ENCODE measurements at places on chromosomes 11 and 22.

DNA sequence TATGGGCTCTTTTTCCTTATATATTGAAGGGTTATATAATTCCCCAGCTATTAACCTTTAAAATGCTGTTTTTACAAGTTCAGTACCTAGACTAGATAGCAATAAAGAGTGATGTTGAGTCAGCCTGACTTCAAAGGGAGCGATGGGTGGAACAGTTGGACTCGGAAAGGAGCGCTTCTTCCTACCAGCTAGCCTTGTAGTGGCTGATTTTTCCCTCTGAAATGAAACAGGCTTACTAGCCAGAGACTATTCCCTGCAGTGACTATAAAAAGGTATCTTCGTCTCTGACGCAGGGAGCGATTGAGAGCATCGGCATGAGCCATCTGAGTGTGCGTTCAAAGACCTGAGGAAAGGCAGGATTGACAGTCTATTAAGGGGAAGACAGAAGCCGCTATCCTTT is 66.0 kb upstream of the GRAMD1B start:
- no peak for DNase-seq

DNA sequence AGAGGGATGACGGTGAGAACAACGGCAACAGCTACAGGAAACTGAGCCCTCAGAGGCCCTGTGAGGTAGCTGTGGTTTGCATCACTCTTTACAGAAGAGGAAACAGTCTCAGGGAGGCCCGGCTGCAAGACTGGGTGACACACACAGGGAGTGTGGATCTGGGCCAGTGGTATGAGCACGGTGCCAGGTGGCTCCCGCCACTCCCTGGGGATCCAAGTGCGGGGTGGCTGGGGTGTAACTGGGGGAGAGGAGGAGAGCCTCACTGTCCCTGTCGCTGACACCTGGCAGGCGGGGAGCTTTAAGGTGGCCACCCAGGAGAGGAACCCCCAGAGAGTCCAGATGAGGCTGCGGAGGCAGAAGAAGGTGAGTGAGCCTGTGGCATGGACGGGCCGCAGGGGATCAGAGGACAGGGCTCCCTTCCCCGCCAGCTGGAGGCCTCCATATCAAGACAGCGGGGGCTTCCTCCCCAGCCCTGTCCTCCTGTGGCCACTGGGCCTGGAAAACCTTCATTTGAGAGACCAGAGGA is 5.6 kb downstream of the RGL4 start:
- DNase-seq = peak; percentile 53

GRCh38 chr11:28703371-28703770 is 595.2 kb downstream of the METTL15 start:
- DNase-seq = no peak

- no peak for DNase-seq
Measured at GRCh38 chr22:42868751-42869251, 11.7 kb upstream of the ARFGAP3 start.

DNA sequence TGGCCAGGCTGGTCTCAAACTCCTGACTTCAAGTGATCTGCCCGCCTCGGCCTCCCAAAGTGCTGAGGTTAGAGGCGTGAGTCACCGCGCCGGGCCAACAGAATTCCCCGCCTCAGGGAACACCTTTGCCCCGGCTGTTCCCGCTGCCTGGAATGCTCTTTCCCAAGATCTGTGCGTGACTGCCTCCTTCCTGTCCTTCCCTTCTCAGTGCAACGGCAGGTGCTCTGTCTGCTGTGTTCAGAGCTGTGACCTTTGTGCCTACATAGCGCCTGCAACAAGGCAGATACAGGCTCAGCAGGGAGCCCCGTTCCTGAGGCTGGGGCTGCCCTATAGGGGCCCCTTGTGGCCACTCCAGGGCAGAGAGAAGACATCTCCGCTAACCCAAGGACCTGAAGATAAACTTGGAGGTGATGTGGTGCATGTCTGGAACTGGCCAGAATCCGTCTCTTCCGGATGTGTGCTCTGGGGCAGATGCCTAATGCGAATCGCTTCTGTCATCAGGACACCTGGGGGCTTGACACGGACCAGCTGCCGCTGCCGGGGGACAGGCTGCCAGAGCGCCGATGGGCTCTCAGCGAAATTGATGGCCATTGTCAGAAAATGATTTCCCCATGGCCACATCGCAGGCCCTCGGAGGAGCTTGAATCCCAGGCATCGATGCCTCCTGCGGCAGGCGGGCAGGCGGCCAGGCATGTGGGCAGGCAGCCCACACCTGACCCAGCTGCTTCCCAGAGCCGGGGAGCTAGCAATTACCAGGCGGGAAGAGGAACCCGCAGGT is 43.5 kb upstream of the TCF20 start:
- DNase-seq = no peak

GRCh38 chr22:31509061-31509762 is 12.9 kb downstream of the SFI1 start:
- no peak for DNase-seq

DNA sequence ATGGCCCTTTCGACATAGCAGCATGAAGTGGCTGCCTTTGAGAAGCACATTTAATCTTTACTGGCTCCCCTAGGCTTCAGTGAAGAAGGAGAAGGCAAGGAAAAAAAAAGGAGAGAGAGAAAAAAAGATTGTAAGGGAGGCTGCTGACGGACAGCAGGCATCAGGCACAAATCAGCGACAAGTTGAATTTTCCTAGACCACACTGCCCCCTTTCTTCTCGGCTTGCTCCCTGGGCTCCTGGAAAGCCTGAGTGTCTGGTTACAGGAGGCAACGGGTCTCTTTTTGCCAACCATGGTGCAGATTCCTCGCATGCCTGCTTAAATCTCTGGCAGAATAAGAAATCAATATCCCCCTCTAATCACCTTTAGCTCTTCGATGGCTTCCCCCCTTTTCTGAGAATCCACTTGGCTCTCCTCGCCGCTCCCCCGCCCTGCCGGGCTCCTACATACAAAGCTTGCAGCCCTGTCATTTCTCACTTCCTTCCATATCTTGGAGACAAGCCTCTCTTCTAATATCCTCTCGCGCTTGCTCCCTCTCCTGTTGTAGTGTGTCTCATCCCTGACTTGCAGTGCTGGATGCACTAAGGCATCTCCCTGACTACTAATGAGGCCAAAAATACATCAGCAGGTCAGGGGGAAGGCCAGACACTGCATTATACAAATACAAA is 14.3 kb downstream of the BLID start:
- DNase-seq = no peak

DNA sequence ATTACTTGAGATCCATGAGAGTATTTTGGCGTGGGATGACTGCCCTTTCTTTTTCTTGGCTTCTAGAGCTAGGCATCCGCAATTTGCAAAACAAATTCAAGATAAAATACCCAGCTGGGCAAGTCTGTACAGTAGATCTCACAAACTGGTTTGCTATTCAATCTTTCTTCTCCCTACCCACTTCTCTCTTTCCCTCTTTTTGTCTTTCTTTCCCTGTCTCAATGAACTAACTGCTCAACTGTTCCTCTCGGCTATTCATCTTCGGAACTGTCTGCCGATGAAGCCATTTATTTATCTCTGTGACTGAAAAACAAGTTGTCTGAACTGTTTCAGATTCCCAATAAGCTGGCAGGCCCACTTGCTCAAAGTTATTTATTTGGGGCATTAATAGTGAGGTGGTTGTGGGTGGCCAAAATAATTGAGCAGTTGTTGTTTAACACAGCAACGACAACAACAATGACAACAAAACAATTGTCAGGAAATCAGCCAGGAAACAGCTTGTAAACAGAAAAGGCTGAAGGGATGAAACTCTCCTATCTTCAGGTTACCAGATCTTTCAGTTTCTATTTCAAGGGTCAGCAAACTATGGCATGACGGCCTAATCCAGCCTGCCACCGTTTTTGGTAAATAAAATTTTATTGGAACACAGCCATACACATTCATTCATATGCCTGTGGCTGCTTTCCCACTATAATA is 76.0 kb upstream of the MTMR2 start:
- DNase-seq = no peak

DNA sequence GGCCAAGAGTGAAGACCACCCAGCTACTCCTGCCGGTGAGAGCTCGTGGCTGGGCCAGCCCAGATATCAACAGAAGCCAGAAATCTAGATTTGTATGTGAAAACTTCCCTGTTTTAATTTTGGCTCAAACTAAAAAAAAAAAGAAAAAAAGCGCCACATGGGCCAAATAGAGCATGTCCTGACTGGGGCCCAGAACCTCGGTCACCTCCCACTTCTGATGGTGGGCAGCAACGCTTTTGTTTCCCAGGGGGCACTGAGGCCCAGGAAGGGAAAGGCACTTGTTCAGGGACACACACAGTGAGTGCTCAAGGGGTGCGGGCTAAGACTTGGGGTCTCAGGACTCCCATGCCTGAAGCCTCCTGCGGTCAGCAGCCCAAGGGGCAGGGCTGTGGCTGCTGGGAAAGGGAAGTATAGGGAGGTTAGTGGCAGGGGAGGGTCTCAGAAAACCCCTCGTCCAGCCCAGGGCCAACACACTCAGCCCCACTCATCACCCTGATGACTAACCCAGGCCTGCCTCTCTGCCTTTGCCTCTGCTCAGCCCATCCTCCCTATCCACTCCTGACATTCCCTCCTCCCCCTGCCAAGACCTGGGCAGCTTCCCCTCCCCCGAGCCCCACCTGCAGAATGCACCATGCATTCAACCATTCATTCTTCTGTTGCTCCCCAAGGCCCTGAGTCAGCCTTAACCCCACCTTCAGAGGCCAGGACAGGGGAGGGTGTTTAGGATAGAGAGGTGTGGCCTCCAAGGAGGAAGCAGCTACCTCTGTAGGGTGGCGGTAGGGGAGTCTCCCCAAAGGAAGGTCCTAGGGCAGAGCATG is 30.0 kb upstream of the TCF20 start:
- no peak for DNase-seq

DNA sequence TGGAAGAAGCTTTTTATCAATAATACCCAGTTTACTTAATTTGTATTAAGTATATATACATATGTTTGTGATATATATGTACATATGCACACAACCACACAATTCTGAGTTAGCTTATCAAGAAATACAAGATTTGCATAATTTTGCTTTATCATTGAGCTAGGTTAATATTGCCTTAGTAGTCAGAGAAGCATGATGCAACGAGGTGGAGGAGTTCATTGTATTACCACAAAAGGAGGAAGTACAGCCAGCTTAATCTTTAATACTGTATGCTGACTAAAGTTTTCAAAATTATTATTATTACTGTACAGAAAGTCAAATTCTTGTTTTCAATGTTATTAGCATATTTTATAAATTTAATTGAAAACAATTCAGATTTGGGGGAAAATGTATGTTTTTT is 278.4 kb upstream of the PDGFD start:
- DNase-seq = no peak

- no peak for DNase-seq
Measured at GRCh38 chr11:128232588-128232987, 354.8 kb downstream of the ETS1 start.

GRCh38 chr22:45334068-45334467 is 24.3 kb downstream of the FAM118A start:
- DNase-seq = no peak

- no peak for DNase-seq
Measured at GRCh38 chr22:26066534-26066933, 102.7 kb upstream of the SEZ6L start.

- no peak for DNase-seq
Measured at GRCh38 chr11:4560467-4560866, 15.5 kb downstream of the OR52M1 start.

DNA sequence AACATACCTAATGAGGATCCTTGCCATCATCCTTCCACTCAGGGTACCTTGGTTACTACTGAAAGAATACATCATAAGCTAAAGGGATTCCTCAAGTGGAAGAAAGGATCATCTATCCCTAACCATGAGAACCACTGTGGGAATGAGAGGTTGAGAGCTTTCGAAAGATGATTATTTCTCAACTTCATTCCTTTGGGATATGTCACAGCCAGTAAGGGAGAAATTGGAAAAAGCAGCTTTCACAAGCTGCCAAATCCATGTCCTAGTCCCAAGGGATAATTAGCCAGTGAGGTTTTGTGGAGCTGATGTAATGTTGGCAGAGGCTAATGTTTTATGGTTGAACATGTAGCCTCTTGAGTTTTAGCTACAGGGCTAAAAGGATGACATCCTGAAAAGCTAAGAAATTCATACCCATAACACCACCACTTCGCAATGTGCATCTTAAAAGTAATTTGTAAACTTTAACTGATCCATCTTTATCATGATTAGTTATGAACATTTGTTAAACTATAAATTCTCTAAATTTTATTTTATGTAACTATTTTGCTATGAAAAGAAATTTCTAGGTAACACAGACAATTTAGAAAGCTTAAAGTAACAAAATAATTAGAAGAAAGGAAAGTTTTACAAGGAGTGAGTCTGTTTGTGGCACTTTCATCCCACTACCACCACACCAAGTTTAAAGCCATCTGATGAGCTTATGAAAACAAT is 123.9 kb downstream of the MRTFA start:
- DNase-seq = no peak

DNA sequence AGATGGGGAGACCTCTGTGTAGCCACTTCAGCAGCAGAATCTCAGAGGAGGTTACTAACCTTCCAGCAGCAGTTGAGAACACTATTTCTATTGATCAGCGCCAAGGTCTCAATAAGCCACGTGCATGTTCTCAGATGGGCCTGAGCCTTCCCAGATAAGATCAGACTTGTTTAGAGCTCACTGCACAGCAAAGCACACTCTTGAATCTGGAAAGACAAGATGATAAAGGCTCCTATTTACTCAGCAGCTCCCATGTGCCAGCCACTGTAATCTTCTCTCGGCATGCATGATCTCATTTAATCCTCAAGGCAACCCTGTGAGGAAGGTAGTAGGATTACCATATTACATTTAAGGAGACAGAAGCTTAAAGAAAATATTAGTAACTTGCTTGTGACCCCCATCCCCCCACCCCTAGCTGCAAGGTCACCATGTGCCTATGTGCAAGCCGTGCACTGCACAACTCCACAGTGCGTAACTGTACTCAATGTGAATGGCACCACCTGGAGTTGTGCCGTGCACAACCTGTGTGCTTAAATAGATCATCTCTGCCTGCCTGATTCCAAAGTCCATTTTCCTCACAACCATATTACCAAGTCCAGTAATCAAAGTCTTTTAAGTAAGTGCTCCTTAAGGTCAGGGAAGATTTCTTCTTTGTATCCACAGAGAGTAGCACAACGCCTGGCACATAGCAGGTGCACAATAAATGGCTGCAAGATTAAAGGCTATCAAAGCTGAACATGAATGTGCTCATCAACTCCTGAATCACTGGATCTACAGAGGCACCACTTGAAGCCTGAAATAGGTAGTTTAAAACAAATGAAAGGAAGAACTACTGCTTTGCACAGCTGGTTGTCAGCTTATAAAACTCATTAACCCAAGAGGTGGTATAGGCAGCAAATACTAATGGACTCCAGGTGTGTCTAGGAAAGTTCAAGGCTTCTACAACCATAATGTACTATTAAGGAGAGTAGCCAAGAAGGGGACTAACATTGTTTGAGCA is 293.8 kb downstream of the BUD13 start:
- DNase-seq = no peak

- no peak for DNase-seq
Measured at GRCh38 chr22:34972191-34972897, 93.6 kb upstream of the ISX start.

- no peak for DNase-seq
Measured at GRCh38 chr11:1087279-1087960, 12.7 kb downstream of the MUC2 start.
